ENCODE measurements at places on chromosomes 7 and 10.

GRCh38 chr10:31920538-31920937 lies 8.1 kb downstream of the ARHGAP12 start:
- DNase-seq: no peak

- no peak for DNase-seq
These were observed 250.6 kb upstream of the PPP2R2D start for GRCh38 chr10:131650169-131650705.

- DNase-seq: no peak
These were observed 984.8 kb upstream of the LRRTM3 start for GRCh38 chr10:65940816-65941662.

- DNase-seq: no peak
These were observed 621.3 kb upstream of the DPP6 start for GRCh38 chr7:153430931-153431330.

DNA sequence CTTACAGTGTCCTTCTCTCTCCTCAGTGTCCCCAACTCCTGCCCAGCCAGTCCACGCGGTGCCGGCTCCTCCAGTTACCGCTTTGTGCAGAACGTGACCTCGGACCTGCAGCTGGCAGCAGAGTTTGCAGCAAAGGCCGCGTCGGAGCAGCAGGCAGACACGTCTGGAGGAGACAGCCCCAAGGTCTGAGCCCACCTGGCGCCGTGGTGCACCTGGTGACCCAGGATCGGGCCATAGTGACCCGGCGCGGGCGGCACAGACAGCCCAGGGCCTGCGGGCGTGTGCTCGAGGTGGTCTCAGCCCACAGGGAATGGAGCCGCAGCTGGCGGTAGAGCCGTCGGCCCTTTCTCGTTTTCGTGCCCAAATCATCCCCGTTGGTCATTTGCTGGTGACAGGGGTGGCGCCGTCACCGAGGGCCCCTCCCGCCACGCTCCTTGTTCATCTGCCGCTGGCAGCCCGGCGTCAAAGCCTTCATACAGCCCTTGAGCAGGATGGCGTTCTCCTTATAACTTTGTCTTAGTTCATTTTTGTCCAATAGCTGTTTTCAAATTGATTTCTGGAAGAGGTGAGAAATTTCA lies 20.9 kb upstream of the AP5Z1 start:
- no peak for DNase-seq

GRCh38 chr7:27533652-27534081 lies 129.0 kb downstream of the HIBADH start:
- no peak for DNase-seq

DNA sequence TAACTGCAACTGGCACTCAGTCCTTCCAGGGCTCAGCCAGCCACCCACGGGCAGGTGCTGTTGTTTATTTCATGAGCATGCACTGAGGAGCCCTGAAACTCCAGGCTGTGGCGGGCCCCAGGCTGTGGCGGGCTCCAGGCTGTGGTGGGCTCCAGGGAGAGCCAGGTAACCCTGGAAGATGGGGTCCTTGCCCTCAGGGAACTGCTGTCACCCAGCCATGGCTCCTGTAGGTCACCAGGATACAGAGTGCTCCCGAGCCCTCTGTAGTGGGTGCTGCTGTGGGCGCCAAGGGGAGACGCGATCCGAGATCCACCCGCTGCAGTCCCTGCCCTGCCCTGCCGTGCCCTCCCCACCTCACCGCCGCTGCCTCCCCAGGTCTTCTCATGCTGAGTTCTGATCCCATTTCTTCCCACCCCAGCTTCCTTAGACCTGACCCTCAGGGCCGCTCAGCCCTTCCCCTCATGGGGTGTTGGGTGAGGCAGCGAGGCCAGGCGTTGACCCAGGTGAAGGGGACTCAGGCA lies 29.6 kb downstream of the LRRC27 start:
- peak; percentile 58 for DNase-seq

DNA sequence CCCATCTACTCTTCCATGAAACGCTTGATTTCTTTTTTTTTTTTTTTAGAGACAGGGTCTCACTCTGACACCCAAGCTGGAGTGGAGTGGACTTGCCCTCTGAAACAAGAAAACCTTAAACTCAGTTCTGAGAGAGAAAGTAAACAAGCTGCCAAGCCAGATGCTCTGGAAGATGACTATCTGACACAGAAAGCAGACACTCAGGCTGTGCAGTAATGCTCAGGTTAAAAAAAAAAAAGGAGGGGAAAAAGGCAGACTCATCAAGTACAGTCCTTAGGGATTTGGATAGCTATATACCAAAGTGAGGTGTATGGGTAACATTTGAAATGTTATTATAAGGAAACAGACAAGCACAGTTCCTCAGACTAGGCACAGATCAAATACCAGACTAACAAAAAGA lies 80.5 kb downstream of the IDE start:
- DNase-seq: no peak

GRCh38 chr10:70272925-70273316 lies 10.9 kb downstream of the NPFFR1 start:
- DNase-seq: no peak

- no peak for DNase-seq
These were observed 32.3 kb upstream of the LYZL1 start for GRCh38 chr10:29256586-29256985.

DNA sequence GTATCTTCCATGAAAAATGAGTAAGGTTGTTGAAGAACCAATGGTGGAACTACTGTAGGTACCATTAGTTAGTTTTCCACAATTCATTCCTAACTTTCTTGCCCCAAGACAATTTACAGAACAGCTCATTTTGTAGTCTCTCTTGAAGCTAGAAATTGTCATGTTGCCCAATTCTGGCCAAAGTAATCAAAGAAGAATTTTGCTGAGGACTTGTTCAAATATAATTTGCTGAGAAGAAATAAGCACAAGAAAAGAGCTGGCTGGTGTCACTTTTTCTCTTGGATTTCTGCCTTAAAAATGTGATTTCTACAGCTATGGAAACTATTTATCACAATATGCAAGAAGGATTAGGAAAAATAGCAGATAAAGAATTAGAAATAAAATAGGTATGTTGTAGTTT lies 199.2 kb upstream of the SEMA3A start:
- no peak for DNase-seq

GRCh38 chr7:143258831-143259230 lies 4.4 kb upstream of the GSTK1 start:
- DNase-seq: no peak

GRCh38 chr7:45189151-45189970 lies 31.8 kb downstream of the RAMP3 start:
- DNase-seq: peak; percentile 55

DNA sequence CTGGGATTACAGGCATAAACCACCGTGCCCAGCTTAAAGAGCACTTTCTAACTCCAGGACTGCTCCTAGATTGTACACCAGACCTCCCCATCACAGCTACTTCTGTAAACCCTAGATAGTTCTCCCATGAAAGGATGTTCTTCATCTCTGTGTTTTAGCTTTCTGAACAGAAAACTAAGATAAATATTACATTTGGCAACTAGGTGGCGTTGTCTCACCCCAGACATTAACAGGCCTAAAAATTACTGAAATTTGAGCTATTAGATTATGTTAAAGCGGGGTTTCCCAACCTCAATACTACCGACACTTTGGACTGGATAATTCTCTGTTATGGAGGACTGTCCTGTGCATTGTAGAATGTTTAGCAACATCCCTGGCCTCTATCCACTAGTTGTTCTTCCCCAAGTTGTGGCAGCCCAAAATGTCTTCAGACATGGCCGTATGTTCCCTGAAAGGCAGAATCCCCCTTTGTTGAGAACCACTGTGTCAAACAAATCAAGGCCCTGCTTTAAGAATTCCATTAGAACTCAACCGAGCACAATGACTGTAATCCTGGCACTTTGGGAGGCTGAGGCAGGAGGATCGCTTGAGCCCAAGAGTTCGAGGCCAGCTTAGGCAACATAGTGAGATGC lies 19.1 kb downstream of the ATOH7 start:
- no peak for DNase-seq

- no peak for DNase-seq
These were observed 192.6 kb downstream of the CFTR start for GRCh38 chr7:117672453-117672852.

Data from activated effector memory CD4-positive, alpha-beta T cell treated with anti-CD3 and anti-CD28 coated beads, Interleukin-2, amount 50 U/mL, for 16 hours (primary cell).